ENCODE measurements at places on chromosomes 1 and 21. TPM values are rescaled to one million over a fixed set of nuclear protein-coding genes. Genes with fewer than 3 reads are reported as not detected.

KRTAP24-1 gene
- not detected for total RNA-seq

NKAIN1 gene
- total RNA-seq: 0.79 TPM

GRIK3 gene
- total RNA-seq: not detected

VHLL gene
- not detected for total RNA-seq

LENEP gene
- 3.9 TPM for total RNA-seq

EDARADD gene
- 2.7 TPM for total RNA-seq

ST6GALNAC3 gene
- total RNA-seq: 42.8 TPM

VPS26C gene
- 36.4 TPM for total RNA-seq

HSD3B2 gene
- total RNA-seq: not detected

CCDC24 gene
- 5.5 TPM for total RNA-seq

C4BPA gene
- not detected for total RNA-seq

Data from placental epithelial cell (primary cell).